DND-41 (cell line): ENCODE measurements at places on chromosomes 4 and X.
A peak's percentile ranks its signal among the peaks of the same experiment; 100 is the strongest.

DNA sequence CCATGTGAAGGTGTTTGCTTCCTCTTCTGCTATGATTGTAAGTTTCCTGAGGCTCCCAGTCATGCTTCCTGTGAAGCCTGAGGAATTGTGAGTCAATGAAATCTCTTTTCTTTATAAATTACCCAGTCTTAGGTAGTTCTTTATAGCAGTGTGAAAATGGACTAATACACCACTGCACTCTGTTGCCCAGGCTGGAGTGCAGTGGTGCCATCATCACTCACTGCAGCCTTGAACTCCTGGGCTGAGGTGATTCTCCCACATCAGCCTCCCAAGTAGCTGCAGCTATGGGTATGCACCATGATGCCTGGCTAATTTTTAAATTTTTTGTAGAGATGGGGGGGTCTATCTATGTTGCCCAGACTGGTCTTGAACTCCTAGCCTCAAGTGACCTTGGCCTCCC, 15.8 kb upstream of the IGFBP7 start:
- DNase-seq = no peak

GRCh38 chr4:184787766-184788503, 37.8 kb downstream of the ACSL1 start:
- DNase-seq = no peak

- no peak for DNase-seq
Observed at GRCh38 chrX:71378732-71379131, 12.6 kb downstream of the TAF1 start.

DNA sequence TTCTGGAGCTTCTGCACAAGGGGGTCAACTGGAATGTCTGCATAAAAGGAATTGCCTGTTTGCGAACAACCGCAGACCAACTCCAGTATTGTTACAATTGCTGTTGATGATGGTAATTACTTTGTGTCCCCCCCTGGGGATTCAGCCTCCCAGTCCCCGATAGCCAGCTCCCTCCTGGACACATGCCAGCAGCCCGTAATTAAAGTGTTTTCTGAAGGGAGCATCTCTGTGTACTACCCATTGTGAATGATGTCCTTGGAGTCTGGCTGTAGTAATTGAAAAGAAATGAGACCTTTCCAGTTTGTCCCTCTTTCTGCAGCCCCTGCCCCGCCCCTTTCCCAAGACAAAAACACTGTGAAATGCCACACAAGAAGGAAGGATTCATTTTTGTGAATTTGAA, 377.1 kb upstream of the LCORL start:
- no peak for DNase-seq

GRCh38 chr4:5636766-5637670, 71.3 kb downstream of the EVC2 start:
- no peak for DNase-seq

DNA sequence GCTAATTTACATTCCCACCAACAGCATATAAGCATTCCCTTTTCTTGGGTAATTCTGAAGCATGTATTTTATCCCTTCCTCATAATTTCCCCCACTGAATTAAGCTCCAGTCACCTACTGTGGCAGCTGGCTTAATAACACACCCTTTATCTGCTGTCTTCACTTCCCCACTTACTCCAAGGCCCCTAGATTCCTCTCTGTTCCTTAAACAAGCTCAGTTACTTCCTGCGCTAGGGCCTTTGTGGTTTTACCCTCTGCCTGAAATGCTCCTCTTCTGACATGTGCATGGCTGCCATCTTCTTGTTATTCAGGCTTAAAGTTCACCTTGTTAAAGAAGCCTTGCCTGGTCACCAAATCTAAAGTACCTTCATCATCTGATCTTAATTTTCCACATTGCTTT, 47.2 kb upstream of the RPS6KA3 start:
- peak; percentile 45 for DNase-seq

DNA sequence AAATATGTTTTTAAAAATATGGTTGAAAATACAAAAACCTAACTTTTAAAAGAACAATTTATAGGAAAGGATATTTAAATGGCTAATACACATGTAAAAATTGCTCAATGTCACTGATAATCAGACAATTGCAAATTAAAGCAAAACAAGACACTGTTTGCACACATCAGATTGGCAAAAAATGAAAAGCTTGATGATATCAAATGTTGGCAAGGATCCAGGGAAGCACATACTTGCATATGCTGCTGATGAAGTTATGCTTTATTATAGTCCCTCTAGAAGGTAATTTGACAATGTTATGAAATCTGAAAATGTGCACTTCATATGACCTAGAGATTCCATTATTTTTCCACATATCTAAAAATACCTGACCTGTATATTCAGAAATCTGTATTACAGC, 45.7 kb upstream of the EPGN start:
- DNase-seq = no peak

- no peak for DNase-seq
Observed at GRCh38 chr4:48902266-48902665, 4.3 kb downstream of the OCIAD2 start.

DNA sequence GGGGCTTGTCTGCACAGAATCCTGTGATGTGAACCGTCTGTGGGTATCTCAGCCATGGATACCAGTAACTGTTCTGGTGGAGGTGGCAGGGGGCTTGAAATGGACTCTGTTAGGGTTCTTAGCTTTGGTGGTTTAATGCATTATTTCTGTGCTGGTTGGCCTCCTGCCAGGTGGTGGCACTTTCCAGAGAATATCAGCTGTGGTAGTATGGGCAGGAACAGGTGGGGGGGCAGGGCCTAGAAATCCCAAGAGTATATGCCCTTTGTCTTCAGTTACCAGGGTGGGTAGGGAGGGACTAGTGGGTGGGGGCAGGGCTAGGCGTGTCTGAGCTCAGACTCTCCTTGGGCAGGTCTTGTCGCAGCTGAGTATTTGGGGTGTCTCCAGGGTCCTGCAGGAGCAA, 106.7 kb downstream of the KIT start:
- DNase-seq = peak; percentile 32

GRCh38 chr4:40340030-40340429, 4.9 kb downstream of the CHRNA9 start:
- DNase-seq = no peak

DNA sequence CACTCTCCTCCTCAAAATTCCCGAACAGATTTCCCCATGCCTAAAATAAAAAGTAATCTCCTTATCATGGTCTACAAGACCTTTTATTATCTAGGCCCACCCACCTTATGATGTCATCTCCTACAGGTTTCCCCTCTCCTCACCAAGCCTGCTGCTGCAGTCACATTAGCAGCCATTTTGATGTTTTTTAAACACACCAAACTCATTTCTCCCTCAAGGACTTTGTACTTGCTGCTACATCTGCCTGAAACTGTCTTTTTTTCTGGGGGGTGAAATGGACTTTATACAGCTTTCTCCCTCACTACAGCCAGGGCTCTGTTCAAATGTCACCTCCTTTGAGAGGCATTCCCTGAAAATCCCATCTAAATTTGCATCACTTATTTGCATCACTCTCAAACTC, 90.2 kb upstream of the TAB3 start:
- DNase-seq = no peak

DNA sequence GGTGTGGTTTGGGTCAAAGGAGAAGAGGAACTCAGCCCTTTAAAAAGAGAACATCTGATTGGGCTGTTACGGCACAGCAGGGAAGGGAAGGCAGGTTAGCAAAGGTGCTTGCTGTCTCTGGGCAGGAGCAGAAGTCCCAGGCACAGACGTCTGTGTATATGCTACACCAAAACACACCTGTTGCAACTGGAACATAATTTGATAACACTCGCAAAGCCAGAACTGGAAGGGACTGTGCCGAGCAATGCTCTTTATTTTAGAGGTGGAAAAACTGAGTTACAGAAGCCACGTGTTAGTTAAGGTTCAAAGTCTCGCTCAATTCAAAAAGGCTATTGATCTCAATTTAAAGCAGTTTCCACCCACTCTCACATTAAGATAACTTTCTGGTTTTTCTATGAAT, 2.2 kb upstream of the FAM114A1 start:
- no peak for DNase-seq

GRCh38 chrX:71096760-71097032, 1.0 kb downstream of the FOXO4 start:
- no peak for DNase-seq

DNA sequence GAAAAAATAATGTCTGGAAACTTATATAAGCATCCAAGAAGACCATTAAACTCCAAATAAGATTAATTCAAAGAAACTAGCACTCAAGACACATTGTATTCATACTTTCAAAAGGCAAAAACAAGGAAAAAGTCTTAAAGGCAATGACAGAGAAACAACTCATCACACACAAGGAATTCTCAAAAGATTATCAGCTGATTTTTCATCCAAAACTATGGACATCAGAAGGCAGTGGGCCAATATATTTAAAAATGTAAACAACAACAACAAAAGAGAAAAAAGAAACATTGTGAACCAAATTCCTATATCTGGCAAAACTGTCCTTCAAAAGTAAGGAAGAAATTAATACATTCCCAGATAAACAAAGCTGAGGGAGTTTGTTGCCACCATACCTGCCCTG, 711.4 kb upstream of the GALNTL6 start:
- DNase-seq = no peak

GRCh38 chr4:4225915-4226605, 669 bp downstream of the OTOP1 start:
- no peak for DNase-seq

DNA sequence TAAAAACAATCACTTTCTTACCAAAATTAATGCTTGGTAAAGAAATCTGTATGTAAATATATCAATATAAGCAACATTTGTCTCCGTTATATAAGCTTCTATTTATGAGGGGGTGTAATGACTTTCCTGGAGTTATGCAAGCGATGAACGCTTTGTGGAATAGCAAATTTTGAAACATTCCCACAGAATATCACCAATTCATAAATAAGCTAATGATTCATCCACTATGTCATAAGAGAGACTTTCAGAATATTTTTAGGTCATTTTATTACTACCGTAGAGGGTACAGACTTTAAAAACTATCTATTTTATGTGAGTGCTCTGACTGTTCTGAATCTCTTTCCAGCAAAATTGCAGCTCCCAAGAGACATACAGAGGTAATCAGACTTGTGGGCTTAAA, 179.5 kb upstream of the FTHL17 start:
- DNase-seq = no peak

- DNase-seq = no peak
Observed at GRCh38 chrX:69287095-69287494, 121.8 kb upstream of the PJA1 start.

DNA sequence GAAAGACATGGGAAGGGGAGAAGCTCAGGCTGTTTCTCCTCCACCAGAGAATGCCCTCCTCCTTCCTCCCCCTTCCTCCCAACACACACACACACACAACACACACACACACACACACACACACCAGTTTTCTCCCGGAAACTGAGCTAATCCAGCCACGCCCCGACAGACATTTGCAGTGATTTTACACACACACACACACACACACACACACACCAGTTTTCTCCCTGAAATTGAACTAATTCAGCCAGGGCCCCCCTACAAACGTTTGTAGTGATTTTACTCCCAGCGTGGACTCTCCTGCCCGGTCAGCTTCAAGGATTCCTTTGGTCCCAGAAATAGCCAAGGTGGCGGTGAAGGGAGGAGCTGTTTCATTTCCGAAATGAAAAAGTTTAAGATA, 32.9 kb upstream of the STX18 start:
- no peak for DNase-seq

- no peak for DNase-seq
Observed at GRCh38 chr4:121421594-121421993, 40.8 kb upstream of the QRFPR start.

- DNase-seq = no peak
Observed at GRCh38 chrX:127568691-127569090, 483.5 kb downstream of the ACTRT1 start.

- DNase-seq = no peak
Observed at GRCh38 chr4:157045507-157046127, 30.3 kb upstream of the GLRB start.

- DNase-seq = no peak
Observed at GRCh38 chr4:87910795-87911194, 64.7 kb upstream of the SPP1 start.

GRCh38 chr4:182840108-182840507, 77.1 kb downstream of the DCTD start:
- DNase-seq = no peak

GRCh38 chr4:8772499-8773123, 99.0 kb downstream of the HMX1 start:
- no peak for DNase-seq

DNA sequence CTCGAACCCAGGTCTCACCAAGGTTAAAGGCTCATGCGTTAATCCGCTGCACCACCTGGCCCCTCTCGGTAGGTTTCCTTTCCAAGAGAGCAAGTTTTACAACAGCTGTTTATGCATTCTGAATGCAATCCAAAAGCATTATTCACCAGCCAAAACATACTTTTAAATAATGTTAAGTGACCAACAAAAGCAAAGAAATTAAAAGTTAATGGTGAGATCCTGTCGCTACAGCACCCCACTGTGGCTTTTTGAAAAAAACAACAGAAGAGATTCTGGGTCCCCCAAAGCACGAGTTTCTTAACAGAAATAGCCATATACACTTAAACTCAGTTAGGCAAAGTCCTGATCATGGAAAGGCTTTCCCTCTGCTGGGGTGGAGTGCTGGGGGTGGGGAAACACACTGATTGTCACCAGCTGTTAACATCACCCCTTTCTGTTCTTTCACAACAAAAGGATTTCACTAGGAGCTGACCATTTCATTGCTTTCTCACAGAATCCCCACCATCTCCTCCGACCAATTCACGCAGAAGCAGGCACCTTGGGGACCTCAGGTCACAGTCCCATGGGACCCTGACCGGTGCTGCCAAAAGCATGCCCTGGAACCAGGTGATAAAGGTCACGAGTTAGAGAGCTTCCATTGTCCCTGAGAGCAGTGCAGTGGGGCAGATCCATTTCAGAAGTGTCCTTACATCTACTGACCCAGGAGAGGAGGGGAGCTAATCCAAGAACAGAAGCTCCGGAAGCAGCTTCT, 51.2 kb downstream of the ZNF827 start:
- no peak for DNase-seq

- DNase-seq = no peak
Observed at GRCh38 chr4:184795214-184795844, 30.4 kb downstream of the ACSL1 start.

DNA sequence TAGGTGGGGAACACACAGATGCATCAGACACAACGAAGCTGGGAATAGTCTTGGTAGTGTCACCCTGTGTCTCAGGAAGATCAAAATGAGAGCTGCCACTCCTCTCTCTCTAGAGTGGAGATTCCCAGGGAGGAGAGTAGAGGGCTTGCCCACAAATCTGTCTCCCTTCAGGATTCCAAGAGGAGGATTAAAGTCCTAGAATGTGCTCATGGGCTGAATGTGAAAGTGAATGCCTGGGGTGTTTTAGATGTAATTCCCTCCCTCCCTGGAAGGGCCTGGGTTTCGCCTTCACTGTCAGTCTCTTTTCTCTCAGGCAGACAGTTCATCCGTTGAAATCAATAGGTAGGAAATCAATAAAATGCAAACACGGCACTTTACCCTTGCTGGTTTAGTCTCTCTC, 282.6 kb upstream of the PPARGC1A start:
- no peak for DNase-seq

- no peak for DNase-seq
Observed at GRCh38 chr4:8376361-8377102, 64.0 kb downstream of the ACOX3 start.

- no peak for DNase-seq
Observed at GRCh38 chr4:142043509-142043908, 407.1 kb downstream of the IL15 start.

- DNase-seq = no peak
Observed at GRCh38 chr4:4912155-4912554, 52.7 kb downstream of the MSX1 start.
